GDM1 (cell line): ENCODE measurements at places on chromosomes 16 and 17.

DNA sequence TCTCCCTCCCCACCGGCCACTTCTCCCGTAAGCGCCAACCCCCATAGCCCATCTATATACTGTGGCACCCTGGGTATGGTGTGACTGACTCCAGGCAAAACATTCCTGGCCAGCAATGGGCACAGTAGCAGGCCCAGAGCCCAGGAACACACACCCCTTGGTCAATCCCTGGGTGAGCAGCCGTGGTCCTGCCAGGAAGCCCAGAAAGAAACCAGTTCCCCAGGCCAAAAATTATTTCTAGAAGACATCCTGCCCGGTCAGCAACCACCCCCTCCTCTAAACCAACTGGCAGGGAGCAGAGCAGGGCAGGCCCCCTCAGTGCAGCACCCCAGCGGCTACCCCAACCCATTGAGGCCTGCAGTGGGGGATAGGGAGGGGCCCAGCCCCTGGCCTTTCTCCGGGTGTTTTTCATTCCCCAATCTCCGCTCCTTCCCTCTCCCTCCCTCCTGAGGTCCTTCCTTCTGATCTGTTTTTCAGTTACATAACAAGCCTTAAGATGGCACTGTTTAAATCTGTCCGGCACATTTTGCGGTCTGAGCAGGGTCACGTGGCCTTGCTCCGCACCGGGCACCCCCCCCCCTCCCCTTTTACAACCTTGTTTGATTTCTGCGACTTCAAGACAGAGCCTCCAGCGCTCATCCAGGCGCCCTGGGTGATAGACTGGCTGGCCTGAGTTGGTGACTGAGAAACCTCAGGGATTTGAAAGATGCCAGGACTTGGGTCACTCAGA is 2.0 kb downstream of the NPTX1 start:
- no peak for DNase-seq

- DNase-seq: no peak
Measured at GRCh38 chr17:59409336-59410048, 78.0 kb downstream of the YPEL2 start.

GRCh38 chr16:75267631-75268264 is 16.3 kb upstream of the BCAR1 start:
- no peak for DNase-seq

DNA sequence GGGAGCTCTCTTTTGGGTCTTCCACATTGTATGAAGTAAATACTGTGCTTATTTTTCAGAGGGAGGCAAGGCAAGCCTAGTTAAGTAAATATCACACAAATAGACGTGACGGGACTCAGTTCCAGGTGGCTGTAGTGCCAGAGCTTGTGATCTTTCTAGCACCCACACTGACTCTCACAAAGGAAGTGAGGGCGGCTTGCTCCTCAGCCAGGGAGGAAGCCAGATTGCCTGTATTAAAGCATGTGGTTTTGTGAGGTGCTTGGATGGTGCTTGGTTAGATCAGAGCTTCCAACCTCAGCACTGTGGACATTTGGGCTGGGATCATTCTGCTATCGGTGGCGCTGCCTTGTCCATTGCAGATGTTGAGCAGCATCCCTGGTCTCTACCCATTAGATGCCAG is 80.1 kb downstream of the VAT1L start:
- DNase-seq: no peak

GRCh38 chr16:28126684-28127620 is 63.4 kb upstream of the GSG1L start:
- no peak for DNase-seq

DNA sequence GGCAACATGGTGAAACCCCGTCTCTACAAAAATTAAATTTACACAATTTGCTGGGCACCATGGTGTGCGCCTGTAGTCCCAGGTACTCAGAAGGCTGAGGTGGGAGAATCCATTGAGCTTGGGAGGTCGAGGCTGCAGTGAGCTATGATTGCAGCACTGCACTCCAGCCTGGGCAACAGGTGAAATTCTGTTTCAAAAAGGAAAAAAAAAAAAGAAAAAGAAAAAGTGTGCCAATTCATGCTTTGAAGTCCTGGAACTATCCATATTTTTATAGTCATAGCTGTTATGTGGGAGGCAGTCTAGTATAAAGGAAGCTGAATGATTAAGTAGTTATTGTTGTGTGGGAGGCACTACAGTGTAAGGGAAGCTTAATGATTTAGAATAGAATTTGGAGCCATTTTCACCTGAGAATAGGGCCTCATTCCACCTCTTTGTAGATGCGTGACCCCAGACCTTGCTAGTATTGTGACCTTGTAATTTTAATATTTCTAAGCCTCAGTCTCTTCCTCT is 31.6 kb downstream of the IQCK start:
- DNase-seq: no peak

GRCh38 chr17:78168242-78168902 is at the start of gene SYNGR2:
TSS of gene SYNGR2 (plus strand) at chr17:78168581. CDS start at chr17:78168617, 36 bp downstream.
- DNase-seq: peak; percentile 77

- DNase-seq: no peak
Measured at GRCh38 chr16:51355195-51355594, 204.1 kb upstream of the SALL1 start.

DNA sequence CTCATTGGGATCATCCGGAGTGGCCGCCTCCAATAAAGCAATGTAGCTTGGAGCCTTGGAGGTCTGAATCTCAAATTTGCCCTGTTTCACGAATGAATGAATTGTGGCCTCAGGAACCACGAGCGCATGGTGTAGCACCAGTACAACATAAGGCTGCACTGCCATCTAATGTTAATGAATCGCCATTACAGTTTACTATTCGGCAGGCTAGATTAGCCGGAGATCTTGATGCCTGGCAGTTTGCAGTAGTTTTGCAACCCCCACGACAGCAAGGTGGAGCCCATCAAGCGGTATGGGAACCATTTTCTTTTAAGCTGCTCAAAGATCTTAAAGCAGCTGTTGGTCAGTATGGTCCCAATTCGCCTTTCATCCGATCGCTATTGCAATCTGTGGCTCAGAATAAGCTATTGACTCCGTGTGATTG is 18.8 kb downstream of the ALOX15B start:
- peak; percentile 62 for DNase-seq

- no peak for DNase-seq
Measured at GRCh38 chr17:17018021-17018441, 24.2 kb upstream of the MPRIP start.

- DNase-seq: no peak
Measured at GRCh38 chr17:16419074-16419928, 3.9 kb downstream of the TRPV2 start.
